Activated naive CD8-positive, alpha-beta T cell treated with anti-CD3 and anti-CD28 coated beads, Interleukin-2, amount 10 ng/mL, durations not matched to agents 7 days and 5 days (primary cell): ENCODE measurements at places on chromosomes 13 and 19.

DNA sequence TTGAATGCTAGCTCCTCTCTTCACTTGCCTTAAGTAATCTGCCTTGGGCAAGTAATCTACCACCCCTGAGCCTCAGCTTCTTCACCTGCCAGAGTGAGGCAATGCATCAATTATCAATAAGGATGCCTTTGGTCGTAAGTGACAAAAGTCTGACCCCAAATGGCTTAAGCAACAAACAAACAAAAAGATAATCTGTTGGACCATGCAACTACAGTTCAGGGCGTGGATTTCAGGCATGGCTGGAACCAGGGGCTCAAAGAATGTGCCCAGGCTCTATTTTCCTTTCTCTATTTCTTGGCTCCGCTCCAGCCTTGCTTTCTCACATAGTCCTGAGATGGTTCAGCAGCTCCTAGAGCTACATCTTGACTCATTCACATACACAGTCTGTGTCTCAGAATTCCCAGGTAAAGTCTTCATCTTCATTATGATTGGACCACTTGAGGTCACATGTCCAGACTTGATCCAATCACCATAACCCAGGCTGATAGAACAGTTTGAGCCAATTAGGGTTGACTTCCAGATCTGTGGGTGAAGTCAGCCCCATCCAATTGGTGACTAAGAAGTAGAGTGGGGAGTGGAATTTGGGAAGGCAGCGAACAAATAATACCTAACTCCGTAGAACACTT lies 29.6 kb downstream of the ACSBG2 start:
- no peak for DNase-seq

- DNase-seq: no peak
Measured at GRCh38 chr13:44422755-44423643, 49.4 kb downstream of the SERP2 start.

- DNase-seq: no peak
Measured at GRCh38 chr19:18587962-18588610, 512 bp upstream of the REX1BD start.

DNA sequence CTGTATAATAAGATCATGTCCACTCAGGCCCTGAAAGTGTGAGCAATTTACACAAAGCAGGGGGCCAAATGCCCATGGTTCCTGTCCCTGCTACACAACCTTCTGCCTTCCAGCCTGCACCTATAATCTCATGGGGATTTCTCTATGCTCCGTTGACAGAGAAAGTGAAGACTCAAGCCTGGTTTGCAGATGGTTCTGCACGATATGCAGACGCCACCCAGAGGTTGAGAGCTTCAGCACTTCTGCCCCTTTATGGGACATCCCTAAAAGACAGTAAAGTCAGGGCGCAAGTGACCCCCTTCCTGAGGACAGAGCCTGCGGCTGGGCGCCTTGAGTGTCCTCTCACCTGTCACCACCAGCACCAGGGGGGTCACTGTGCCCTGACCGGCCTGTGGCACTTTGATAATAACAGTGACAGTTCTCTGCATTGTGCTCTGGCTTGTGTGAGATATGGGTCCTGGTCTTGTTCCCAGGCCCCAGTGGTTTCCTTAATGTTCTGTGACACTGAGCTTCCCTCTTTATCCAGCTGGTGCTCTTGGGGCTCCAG lies 15.1 kb downstream of the LILRA5 start:
- DNase-seq: no peak

GRCh38 chr13:75220861-75221260 lies 261.1 kb downstream of the TBC1D4 start:
- no peak for DNase-seq

DNA sequence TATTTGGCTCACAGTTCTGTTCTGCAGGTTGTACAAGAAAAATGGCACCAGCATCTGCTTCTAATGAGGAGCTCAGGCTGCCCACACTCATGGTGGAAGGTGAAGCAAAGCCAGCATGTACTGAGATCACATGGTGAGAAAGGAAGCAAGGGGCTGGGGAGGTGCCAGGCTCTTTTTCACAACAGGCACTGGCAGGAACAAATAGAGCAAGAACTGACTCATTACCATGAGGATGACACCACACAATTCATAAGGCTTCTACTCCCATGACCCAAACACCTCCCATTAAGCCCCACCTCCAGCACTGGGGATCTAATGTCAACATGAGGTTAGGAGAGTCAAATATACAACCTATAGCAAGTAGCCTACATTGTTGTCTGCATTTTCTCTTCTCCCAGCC lies 522.6 kb downstream of the RFC3 start:
- DNase-seq: no peak
